ENCODE measurements at places on chromosomes 3 and 15. TPM values are rescaled to one million over a fixed set of nuclear protein-coding genes. Genes with fewer than 3 reads are reported as not detected.

The RARB gene
- total RNA-seq, result 0.26 TPM

DNA sequence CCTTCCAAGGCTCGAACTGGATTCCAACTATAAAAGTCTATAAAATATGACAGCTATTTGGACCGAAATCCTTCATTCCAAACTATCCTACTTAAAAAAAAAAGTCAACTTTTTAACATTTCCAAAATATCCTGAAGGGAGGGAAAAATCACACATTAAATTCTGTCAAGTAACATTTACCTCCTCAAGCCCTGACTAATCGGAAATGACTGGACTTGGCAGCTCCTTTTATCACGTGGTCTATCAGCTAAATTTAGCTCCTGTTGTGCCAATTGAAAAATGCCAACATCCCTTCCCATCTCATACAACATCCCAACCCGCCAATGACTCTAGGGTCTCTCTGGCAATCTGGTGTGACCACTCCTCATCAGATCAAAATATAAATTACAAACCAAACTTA, 297.9 kb downstream of the FHIT start:
- DNase-seq, result peak; percentile 20

- DNase-seq, result no peak
Measured at GRCh38 chr15:73994912-73995622, 551 bp downstream of the PML start.

DNA sequence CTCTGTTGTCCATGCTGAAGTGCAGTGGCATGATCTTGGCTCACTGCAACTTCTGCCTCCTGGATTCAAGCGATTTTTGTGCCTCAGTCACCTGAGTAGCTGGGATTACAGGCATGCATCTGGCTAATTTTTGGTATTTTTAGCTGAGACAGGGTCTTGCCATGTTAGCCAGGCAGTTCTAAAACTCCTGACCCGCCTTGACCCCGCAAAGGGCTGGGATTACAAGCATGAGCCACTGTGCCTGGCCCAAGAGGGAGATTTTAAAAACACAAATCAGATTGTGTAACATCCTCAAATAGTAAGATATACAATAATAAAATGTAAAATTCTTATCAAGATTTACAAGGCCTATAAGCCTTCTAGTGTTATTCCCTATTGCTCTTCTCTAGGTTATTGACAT, 62.5 kb upstream of the PHLDB2 start:
- no peak for DNase-seq

DNA sequence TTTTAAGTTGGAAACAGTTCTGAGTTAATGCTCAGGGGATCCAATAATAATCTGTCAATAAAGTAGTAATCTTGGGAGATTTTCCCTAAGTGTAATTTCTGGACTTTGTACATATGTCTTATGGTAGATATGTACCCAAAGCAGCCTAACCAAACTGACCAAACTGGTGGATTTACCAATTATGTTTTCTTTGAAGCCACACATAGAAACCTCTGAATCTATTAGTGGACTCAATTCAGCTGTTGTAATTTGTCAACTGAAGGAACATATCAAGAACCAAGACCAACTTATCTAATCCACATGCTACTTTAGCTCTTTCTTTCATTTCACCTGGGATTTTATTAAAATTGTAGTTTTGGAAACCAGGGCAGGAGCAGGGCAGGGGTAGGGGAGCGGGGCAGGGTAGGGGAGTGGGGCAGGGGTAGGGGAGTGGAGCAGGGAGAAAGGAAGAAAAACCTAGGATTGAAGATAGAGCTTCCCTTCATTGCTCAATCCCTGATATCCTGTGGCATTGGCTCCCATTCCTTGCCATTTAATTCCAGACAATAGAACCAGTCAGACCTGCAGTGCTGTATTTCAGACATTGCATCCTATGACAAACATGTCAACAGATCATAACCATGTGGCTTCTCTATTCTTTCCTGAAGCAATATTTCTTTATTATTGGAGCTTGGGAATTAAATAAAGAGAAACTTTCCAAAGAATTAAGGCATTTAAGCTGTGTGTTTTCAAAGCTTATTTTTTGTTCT, 101.8 kb downstream of the NFKBIZ start:
- peak; percentile 85 for DNase-seq

DNA sequence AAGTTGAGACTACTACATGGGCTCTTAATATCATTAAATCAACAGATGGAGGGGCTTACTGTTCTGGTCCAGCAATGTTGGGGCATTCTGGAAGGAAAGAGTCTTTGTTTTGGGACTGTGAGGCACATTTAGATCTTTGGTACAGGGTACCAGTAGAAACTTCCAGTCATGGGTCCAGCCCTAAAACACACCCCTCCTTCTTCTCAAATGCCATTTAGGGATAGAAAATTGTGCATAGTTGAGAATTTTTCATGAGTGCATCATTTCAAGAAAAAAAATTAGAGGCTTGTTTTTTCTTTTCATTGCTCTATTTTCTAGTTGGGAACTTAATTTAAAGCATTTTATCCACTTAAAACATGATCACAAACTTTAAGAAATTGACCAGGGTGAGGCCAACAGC, 4.1 kb upstream of the RTP1 start:
- no peak for DNase-seq

DNA sequence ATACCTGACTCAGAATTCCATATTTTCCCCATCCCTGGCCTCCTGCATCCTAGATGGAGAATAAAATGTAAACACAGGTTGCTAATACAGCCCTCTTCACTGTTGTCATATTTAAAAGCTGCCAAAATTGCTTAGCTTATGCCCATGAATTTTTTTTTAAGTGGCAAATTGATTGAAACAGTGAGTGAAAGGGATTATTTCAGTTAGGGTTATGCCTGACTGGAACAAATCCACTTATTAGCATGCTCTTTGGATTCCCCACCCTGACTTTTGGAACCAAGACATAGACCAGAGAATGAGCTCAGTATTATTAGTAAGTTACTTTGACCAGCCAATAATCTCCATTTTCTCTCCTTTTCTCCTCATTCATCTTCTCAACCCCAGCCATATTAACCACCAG, 244.7 kb downstream of the FEZF2 start:
- DNase-seq, result no peak

DNA sequence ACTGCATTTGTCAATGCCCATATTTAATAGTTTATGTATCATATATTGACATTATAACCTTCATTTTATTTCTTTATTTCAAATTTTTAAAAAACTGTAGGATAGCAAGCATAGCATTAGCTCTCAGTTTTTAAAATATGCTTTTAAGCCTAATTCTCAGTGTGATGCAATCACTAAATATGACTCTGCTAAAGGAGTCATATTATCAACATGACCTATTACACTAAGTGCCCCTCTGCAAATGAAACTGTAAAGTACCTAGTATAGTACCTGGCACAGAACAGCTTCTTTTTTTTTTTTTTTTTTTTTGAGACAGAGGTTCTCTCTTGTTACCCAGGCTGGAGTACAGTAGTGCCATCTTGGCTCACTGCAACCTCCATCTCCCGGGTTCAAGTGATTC, 179.4 kb upstream of the CGNL1 start:
- DNase-seq, result peak; percentile 51

The RASL12 gene
- not detected for total RNA-seq

The P2RY12 gene
- not detected for total RNA-seq

DNA sequence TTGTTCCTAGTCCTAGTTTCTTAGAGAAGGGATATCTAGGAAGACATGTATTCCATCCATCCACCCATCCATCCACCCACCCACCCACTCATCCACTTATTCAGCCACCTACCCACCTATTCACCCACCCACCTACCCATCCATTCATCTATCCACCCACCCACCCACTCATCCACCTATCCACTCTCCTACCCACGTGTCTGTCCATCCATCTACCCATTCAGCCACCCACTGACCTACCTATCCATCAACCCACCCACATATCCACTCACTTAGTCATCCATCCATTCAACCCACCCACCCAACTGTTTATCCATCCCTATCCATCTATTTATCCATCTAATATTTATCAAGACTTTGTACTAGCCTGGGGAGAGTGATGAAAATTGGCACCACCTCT, 120.5 kb downstream of the FBLN2 start:
- no peak for DNase-seq

DNA sequence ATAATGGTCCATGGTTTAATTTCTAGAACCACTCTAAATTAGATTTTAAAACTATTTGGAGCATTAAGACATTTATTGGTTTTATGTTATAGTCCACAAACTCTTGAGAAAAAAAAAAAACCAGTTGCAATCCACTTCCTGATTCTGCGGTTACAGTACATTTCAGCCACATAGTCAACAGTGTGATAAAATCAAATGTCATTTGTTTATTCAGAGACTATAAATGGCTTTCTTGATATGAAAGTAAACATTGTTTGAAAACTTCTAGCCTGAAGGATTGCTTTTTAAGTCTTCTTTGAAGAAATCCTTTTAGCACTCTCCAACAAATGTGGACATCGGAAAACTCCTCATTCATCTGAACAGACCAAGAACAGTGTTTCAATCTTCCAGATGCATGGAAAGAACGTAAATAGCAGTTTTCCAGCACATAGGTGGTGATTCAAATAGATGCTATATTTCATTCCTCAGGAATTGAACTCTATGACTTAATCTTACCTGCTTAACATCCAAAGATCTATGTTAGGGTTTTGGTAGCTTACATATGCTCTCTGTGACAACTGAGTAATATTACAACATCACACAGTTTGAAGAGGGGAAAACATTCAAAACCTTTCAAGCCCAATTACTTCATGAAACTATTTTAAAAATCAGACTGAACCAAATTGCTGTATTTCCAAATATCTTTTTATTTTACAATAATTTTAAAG, 87.8 kb upstream of the UBE2E2 start:
- DNase-seq, result peak; percentile 46

The MGLL gene
- 25.5 TPM for total RNA-seq

- no peak for DNase-seq
Measured at GRCh38 chr3:173615661-173616060, 218.1 kb downstream of the NLGN1 start.

The MOBP gene
- not detected for total RNA-seq

DNA sequence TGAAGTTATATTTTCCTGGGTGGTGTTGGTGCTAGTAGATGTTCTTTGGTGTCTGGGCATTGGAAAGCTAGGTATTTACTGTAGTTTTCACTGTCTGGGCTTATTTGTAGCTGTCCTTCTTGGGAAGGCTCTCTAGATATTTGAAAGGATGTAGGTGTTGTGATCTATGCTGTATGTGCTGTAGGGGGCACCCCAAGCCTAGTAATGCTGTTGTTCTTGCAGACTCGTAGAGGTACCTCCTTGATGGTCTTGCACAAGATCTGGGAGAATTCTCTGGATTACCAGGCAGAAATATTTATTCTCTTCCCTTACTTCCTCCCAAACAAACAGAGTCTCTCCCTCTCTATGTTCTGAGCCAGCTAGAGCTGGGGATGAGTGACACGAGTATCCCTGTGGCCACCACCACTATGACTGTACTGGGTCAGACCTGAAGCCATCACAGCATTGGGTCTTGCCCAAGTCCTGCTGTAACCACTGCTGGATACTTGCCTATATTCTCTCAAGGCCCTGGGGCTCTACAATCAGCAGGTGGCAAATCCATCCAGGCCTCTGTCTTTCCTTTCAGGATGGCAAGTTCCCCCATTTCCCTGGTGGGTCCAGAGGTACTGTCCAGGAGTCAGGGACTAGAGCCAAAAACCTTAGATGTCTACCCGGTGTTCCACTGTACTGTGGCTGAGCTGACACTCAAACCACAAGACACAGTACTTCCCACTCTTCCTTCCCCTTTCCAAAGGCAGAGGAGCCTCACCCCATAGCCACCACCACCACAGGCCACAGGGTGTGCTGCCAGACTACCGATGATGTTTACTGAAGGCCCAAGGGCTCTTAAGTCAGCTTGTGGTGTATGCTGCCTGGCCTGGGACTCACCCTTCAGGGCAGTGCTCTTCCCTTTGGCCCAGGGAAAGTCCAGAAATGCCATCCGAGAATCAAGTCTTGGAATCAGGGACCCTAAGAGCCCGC, 195.2 kb upstream of the DPPA4 start:
- DNase-seq, result peak; percentile 55

The FGD5 gene
- not detected for total RNA-seq

DNA sequence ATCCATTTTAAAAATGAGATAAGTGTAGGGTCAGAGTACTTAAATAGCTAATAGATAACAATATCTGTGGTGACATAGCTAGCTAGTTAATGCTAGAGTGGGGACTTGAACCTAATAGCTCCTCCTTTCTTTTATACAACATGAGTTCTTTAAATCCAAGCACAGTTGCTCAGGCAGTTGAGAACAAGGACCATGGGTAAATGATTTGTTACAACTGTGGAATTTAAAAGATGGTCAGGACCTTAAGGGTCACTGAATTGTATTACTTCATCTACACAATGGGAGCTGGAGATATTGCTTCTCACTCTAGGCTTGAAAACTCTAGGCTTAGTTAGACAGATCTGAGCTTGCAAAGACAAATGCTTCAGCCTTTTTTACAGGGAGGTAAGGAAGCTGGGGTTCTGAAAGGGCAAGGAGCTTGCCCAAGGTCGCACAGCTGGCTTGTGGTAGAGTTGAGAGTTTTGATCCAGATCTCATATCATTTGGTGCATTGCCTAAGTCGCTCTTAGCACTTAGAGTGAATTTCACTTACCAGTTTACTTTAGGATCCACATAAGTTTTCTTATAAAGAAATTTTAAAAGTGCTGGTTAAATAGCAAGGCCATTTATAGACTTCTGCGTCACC, 90.2 kb downstream of the EDEM1 start:
- DNase-seq, result no peak

- no peak for DNase-seq
Measured at GRCh38 chr3:104198131-104198530, 1168.6 kb upstream of the ALCAM start.

DNA sequence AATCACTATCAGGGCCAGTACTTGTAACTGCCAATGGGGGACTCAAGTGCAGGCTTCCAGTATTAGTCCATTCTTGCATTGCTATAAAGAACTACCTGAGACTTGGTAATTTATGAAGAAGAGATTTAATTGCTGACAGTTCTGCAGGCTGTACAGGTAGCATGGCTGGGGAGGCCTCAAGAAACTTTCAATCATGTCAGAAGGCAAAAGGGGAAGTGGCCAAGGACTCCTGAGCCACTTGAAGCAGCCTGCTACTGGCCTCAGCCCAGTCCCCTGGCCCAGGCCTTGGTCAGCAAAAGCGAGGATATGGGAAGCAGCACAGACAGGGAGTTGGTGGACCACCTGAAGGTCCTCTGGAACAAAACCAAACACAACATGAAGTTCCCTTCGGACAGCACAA, 29.2 kb upstream of the OR5K1 start:
- DNase-seq, result no peak

The MTMR10 gene
- 8.7 TPM for total RNA-seq

DNA sequence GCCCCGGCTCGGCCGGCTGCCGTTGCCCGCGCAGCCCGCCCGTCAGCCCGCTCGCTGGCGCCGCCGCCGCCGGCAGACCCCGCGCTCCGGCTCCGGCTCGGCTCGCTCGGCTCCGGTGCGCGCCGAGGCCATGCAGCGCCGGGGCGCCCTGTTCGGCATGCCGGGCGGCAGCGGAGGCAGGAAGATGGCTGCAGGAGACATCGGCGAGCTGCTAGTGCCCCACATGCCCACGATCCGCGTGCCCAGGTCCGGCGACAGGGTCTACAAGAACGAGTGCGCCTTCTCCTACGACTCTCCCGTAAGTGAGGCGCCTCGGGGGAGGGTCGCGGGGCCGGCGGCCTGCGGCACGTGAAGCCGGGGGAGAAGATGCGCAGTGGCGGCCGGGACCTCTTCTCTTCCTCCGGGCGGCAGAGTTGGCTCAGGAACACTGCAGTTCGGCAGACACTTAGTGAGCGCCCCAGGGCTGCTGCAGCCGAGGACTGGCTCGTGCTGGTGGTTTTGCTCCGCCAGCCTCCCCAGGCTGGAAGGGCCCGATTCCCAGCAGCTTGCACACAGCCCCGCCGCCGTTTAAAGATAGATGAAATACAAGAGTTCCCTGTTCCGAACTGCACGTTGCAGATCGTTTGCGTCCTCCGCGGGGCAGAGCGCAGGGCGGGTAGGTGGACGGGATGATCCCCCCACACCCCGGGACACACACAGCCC, 407 bp downstream of the USP13 start:
- peak; percentile 63 for DNase-seq

Data from bronchial epithelial cell (primary cell).